NCI-H1092 (cell line): ENCODE measurements at places on chromosomes 1 and 21.

DNA sequence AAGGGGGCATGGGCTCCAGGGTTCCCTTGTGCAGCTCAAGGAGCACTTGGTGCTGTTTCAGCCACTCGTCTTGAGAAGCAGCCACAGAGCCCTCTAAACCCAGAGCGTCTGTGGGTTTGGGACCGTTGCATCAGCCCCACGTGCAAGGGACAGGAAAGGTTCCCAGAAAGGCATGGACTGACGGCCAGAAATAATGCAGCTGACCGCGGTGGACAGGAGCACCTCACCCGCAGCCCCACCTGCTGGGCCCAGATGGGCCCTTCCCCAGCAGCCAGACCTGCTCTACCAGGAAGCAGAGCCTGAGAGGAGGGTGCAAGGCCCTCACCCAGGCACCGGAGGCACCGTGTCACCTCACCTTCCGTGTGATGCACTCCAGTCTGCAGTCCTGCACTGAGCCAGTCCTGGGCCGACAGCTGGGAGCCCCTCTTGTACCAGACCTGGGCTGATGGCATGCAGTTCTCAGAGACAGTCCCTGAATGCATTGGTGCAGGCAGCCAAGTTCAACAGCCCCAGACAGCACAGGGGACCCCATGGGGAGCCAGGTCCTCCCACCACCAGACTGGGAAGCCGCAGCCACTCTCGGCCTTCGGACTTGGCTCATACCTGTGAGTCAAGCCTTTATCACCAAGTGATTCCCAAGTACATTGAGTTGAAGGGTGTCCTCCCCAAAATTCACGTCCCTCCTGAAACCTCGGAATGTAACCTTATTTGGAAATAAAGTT lies 4.8 kb upstream of the TFF3 start:
- DNase-seq = no peak

- peak; percentile 2 for DNase-seq
These were observed 585 bp downstream of the NEGR1 start for GRCh38 chr1:72281637-72282270.

DNA sequence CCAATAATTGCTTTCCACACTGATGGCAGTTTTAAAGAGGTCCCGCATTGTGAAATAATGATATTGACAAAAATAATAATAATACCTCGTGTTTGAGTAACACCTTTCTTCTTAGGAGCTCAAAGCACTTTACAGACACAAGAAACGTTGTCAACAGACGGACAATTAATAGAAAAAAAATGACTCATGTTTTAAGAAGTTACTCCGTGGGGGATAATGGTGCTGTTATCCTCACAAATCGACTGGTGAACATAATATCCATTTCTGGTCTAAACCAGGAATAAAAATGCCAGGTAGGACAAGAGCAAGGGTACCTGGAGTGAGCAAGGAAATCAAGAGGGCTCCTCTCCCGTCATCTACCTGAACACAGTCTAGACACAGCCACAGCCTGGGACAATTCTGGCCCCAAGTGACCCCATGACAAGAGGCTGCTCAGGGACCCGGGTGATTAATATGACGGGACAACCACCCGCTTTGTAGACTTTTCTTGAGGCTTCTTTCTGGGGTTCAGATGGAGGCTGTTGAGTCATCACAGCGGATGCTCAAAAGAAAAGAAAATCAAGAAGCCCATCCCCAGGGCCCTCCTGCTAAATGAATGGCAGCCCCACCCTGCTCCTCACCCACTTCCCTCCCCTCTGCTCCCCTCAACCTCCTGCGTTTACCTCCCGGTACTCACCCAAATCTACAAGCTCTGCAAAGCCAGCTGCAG lies 146.2 kb upstream of the IRF2BP2 start:
- no peak for DNase-seq

DNA sequence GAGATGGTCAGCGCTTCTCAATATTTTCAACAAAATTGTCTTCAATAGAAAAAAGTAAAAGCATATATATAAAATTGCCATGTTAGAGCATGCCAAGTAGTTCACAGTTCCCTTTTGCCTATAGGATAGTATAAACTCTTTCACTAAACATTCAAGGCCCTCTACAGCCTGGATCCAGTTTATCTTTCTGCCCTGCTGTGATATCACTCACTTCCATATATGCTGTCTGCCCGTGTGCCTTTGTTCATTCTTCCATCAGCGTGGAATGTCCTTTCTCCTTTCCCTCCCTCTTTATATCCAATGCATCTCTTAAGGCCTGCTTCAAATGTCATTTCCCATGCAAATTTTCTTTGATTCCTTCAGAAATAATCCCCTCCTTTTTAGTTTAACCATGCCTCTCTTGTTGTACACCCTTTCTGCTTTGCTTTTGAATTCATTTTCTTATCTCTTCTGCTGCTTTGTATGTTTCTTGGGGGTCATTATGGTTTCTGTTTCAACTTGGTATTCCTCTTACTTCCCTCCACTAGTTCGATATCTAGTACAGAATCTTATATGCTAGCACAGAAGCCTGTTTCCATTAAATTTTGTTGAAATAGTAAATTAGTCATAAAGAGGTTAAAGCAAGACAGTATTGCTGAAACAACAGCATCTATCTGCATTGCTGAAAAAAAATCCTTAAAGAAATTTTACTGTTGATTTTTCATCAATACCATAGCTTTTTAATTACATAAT lies 44.7 kb downstream of the XCL2 start:
- DNase-seq = no peak

DNA sequence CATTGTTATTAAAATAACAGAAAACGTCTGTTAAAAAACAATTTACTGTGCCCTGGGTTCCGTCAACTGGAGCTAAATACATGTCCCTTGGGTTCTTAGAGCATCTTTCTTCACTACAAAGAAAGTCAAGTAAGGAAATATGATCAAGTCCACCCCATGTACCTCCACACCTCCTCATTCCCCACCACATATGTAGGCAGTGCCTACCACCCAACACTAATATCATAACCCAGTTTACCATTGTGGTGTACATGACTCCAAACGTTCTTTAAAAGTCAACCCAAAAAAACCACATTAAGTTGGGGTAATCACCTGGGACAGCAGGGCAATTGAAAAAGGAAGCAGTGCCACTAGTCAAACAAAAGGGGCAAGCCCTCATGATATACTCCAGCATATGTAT lies 7.8 kb upstream of the LRRC52 start:
- DNase-seq = no peak

DNA sequence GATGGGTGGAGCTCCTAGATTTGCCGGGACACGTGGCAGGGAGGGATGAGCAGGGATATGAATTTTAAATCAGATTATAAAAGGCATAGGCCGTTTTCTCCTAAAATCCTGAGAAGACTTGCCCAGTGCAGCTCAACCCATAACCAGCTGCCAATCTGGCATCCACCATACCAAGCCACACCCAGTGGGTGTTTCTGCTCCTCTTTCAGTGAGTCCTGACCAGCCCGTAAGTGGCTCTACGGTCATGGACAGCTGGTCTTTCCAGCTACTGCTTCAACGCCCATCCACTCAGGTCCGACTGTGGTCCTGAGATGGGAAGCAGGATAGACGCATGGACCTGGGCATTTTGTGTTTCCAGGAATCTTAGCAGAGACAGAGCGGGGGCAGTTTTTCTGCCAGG lies 107.2 kb downstream of the LAMC2 start:
- no peak for DNase-seq

DNA sequence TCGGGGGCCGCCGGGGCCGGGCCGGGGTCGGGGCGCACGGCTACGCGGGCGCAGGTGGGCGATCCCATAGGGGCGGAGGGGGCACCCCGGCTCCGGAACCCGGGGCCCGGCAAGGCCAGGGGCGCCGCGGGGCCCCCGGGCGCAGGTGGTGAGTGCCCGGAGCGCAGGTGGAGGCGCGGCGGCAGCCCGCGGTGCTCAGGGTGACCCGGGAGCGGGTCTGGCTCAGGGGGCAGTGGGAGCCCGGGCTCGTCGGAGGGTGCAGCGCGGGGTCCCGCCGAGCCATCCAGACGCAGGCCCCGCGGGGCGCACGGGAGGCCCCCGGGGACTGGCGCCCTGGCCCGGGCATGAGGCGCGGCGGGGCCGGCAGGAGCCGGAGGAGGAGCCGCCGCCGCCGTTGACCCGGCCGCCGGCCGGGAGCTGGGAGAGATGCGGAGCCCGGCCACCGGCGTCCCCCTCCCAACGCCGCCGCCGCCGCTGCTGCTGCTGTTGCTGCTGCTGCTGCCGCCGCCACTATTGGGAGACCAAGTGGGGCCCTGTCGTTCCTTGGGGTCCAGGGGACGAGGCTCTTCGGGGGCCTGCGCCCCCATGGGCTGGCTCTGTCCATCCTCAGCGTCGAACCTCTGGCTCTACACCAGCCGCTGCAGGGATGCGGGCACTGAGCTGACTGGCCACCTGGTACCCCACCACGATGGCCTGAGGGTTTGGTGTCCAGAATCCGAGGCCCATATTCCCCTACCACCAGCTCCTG lies 489 bp downstream of the CELSR2 start:
- DNase-seq = no peak

- DNase-seq = no peak
These were observed 647 bp downstream of the DESI2 start for GRCh38 chr1:244653439-244654107.

DNA sequence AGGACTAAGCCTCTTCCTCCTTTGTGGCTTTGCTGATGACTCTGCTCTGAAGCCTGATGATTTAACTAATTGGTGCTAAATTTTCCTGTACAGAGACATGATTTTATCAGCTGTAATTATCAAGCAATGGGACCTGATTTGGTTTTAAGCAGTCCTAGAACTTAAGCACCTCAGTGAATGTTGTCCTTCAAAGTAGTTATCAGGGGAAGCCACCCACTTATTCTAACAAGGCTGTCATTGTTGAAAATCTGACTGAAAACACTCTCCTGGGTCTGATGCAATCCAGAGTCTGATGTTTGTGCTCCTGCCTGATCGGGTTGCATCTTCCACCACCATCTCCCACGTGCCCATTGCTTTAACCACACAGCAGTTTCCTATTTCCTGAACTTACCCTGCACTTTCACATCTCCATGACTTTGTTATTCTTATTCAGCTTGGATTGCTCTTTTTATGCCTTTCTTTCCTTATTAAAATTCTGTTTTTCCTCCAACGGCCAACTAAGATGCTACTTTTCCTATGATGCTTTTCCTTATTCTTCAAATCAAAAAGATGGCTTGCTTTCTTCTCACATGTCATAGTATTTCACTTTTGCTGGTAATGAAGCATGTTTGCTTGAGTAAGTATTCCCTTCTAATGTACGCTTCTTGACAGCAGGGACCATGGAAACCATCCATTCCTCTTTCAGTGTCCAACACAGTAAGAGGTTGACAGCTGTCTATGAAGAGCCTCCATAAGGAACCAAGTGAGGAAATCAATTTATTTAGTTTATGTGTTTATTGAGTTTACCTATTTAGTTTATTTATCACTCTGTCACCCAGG lies 55.0 kb downstream of the S1PR1 start:
- DNase-seq = no peak

- DNase-seq = no peak
These were observed 89.9 kb upstream of the SLC2A1 start for GRCh38 chr1:43048601-43049011.
